ENCODE measurements at places on chromosomes 5 and 9.

GRCh38 chr5:135593886-135594285 is 15.1 kb upstream of the CXCL14 start:
- DNase-seq = no peak

DNA sequence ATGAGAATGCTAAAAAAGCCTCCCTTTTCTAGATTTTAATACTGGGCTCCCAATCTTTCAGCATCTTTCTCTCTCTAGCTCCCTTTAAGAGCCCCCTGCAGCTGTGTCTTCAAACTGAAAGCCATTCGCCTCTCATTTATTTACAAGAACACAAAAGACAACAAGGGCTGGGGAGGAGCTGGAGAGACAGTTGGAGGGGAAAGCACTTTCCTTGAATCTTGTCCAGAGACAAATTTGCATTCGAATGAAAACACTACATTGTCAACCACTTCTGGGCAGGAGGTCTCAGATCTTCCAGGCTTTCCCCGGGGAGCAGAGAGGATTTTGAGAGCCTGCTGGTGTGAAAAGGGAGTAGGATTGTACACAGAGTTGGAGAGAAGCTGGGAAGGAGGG is 518.3 kb downstream of the CTNND2 start:
- no peak for DNase-seq

DNA sequence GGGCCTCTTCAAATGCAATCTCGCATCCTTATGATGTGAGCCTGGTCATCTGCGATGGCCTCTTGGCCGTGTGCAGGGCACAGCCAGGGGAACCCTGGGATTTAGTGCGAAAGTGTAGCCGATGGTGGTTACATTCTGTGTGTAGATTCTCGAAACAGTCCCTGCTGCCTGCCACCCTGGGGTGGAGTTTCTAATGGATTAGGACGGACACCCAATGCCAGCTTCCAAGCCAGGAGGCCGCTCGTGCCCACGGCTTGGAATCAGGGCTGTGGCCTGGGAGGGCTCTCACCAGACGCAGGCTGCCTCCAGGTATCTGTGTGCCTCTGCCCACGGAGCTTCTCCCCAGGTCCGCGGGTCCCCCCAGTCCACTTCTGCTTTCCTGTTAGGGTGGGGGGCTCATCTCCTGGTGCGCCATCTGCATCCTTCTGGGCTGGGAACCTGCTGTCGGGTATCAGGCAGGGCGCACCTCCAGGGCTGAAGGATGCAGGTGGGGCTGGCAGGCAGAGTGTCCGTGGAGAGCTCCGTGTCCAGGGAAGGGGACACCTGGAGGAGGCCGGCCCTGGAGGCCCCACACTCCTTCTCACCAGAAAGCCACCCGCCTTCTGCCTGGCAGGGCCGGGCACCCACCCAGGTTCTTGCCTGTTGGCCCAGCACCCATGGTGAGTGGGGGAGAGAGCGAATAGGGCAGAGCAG is 3.4 kb upstream of the SLC12A7 start:
- DNase-seq = no peak

DNA sequence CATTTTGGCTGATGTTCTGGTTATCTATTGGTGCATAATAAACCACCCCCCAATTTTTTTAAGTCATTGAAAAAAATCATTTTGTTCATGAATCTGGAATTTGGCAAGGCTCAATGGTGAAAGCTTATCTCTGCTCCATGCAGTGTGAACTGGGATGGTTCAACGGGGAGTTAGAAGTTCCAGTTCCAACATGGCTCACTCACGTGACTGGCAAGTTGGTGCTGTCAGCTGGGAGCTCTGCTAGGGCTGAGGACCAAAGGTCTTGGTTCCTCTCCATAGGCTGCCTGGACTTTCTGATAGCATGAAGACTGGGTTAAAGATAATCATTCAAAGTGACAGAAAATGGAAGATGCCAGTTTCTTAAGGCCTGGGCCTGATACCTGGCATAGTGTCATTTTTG is 3.1 kb upstream of the SPATA24 start:
- no peak for DNase-seq

DNA sequence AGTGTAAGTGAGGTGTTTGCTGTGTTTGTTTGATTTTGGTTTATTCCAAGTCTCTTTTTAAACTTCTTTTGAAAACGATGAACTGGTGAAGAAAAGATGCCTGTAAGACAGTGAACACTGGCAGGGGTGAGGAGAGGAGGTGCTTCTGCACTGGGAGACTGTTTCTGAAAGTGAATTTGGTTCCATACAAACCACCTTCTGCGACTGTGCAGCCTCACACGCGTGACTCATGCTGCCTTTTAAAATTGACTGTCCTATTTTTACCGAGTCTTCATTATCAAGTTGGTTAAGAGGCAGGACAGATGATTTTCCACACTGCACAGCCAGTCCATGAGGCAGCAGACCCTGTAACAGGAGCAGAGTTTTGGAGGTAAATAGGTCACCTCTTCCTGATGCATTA is 340.6 kb downstream of the MTRR start:
- no peak for DNase-seq

DNA sequence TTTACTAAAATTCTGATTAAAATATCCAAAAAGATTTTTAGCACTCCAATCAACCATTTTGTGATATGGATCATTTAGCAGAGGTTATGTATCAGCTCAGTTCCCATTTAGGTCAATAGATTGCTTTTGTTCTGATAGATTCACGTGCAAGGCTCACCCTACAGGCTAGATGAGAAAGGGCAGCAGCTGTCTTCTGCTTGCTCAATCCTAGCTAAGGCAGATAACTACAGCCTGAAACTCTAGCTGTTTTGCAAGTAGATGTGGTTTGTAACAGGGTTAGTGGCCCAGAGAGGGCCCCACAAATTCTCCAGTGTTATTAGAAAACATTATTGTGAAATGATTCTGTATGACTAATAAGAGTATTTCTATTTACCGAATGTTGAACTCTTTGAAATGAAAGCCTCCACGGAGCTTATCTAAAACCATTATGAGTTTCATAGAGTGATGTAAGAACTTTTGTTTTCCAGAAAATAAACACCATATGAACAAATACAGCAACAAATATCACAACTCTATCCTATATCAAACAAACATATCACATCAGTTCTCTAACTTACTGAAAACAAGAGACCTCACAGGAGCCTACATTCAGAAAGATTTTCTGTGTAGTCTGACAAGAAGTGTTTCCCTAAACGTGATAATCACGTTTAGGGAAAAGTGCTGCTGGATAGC is 841.9 kb upstream of the ACO1 start:
- peak; percentile 39 for DNase-seq

- DNase-seq = no peak
These were observed 9.7 kb downstream of the GSN start for GRCh38 chr9:121277518-121278295.

GRCh38 chr5:35185518-35185917 is 44.8 kb downstream of the PRLR start:
- DNase-seq = no peak

- DNase-seq = no peak
These were observed 4.7 kb downstream of the IRGM start for GRCh38 chr5:150851039-150851438.

GRCh38 chr5:65861830-65862241 is 64.5 kb upstream of the ERBIN start:
- no peak for DNase-seq

DNA sequence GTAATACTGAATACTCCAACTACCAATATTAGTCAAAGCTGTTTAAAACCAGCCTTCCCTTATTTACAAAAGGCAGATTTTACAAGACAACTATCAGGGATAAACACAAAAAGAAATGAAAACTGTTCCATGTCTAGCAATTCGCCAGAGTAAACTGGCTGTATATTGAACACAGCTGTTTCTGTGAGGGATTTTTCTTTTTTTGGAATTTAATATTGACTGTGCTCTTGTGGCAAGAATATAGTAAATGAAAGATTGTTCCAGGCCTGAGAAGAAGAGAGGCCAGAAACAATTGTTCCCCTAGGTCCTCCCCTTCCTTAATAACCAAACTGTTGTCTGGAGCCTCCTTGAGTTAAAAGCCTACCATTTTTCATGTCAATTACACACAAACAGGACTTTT is 188.6 kb downstream of the PDE4D start:
- no peak for DNase-seq

GRCh38 chr9:93111001-93111370 is 15.0 kb downstream of the CARD19 start:
- no peak for DNase-seq

- DNase-seq = no peak
These were observed 98.5 kb upstream of the LHFPL2 start for GRCh38 chr5:78747055-78747454.

DNA sequence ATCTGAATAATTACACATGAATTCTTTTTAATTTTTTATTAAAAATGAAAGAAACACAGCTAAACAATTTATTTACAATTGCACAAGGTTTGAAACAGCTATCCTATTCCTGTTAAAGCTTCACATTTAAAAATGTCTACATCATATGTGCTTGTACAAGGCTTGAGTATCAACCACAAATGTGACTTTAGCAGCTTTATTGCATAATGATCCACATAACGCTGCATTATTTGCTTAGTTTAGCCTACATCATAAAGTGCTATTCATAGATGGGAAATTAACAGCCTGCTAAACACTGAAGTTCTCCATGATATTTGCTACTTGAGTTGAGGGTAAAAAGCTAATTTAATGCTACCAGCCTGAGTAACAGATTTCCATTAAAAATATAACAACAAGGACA is 45.0 kb downstream of the TRIM36 start:
- no peak for DNase-seq

- peak; percentile 42 for DNase-seq
These were observed 18.0 kb downstream of the POLR1E start for GRCh38 chr9:37503736-37504135.

DNA sequence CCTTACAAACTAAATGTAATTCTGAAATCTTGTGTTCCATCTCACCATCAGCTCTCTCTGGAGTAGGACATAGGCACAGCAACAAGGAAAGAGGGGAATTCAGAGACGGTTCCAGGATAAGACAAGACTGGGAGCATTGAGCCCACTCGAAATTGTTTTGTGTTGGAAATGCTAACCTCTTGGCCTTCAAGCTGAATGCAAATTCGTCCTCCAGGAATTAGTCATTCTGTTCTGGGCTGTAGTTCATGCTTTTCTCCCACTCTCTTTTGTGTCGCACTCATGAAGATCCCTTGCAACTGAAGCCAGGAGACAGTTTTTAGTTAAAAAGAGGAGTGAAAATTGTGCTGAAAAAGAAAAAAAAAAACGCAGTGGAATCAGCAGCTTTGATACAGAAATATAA is 121.7 kb upstream of the SEMA6A start:
- no peak for DNase-seq

All from CD4-positive, alpha-beta T cell treated with Interleukin-6 at 100 ng/mL for 8 hours (primary cell).